Mucosa of gallbladder (tissue), 1 donor: ENCODE measurements at places on chromosomes 3 and 15. TPM values are rescaled to one million over a fixed set of nuclear protein-coding genes. Genes with fewer than 3 reads are reported as not detected.
A peak's percentile ranks its signal among the peaks of the same experiment; 100 is the strongest.

- no peak for DNase-seq
These were observed 87.5 kb downstream of the NEK10 start for GRCh38 chr3:27281671-27282150.

GRCh38 chr3:191051037-191051436 lies 148.0 kb upstream of the OSTN start:
- no peak for DNase-seq

LRRIQ4 gene
- not detected for total RNA-seq

CYP1A2 gene
- total RNA-seq = 0.14 TPM

DNA sequence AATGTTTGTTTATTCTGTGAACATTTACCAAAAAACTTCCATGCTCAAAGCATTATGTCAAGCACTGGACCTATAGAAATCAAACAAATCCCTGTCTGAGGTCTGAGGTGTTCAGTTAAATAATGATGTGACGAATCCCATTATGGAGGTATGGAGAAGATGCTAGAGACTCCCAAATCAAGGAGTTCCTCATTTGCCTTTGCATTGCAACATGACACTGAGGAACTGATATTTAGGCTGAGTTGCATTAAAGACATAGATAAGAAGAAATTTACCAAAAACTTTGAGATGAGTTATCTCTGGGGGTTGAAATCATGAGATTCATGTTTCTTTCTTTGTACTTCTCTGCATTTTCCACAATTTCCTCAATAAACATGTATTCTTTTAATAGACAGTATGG lies 16.0 kb downstream of the CD200 start:
- DNase-seq = no peak

DNA sequence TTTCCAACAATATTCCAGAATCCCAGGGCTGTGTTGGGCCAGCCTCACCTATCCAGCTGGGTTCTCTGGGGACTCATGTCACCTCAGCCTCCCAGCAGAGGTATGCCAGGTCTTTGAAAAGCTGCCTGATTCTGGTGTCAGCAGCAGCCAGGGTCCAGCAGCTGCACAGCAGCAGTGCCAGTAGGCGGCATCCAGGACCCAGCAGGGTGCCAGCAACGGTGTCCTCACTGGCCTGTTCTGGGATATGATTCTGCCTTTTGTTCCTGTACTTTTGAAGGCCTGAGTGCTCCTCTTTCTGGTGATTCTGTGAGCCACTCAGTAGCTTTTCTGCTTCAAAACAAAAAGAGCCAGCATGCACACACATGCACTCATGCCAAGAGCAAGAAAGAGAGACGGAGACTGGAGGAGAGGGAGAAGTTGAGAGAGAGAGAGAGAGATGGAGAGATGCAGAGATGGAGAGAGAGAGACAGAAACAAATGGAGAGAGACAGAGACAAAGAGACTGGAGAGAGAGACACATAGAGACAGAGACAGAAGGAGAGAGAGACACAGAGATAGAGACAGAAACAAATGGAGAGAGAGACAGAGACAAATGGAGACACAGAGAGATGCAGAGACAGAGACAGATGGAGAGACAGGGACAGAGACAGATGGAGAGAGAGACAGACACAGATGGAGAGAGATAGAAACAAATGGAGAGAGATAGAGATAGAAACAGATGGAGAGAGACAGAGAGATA lies 205.7 kb downstream of the UACA start:
- no peak for DNase-seq

DNA sequence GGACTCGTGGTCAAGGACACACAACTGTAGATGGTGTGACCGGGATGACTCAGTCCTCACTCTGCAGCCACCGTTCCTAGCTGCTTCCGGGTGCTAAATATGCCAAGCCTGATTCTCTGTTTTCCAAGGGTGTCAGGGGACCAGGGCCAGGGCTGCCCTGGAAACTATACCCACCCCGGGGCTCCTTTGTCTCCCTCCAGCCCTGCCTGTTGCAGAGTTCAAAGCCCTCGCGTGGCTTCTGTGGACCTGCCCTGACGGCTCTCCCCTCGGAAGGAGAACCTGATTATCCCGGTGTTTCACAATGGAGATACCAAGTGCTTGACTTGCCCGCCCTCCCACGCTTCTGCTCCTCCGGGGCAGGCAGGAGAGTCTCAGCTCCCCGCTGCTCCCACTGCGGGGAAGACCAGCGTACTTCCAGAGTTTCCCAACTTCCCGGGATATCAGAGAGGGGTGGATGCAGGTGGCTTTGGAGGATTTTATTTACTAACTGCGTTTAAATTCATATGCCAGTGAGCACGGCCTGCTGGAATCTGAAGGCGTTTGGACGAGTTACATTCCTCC lies 125.0 kb downstream of the ASB7 start:
- peak; percentile 18 for DNase-seq

DNA sequence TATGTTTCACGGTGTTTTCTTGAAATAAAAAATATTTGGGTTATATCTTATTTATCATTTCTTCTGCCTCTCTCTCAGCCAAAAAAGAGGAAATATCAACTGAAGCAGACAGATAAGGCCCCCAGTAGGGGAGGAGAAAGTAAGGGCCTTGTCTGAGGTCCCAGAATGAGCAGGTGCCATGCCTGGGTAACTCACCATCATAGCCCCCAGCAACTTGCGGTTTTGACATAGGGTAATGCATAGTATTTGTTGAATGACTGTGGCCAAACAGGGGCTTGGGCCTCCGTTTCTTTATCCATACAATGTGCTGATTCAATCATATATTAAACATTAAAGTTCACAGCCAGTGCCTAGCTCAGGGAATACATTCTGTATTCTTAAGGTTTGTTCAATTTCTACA lies 119.6 kb downstream of the ABI3BP start:
- DNase-seq = no peak

- DNase-seq = peak; percentile 53
These were observed 70.7 kb downstream of the SLC12A8 start for GRCh38 chr3:125141596-125142419.

- no peak for DNase-seq
These were observed 39.8 kb downstream of the TSC22D2 start for GRCh38 chr3:150447631-150448465.

EFCC1 gene
- 25.1 TPM for total RNA-seq

GRCh38 chr3:138440121-138440521 lies 5.7 kb downstream of the ESYT3 start:
- DNase-seq = no peak

KBTBD13 gene
- total RNA-seq = not detected
